ENCODE measurements at places on chromosomes 6 and 20.

- no peak for DNase-seq
Measured at GRCh38 chr20:45097485-45098102, 3.3 kb downstream of the KCNS1 start.

DNA sequence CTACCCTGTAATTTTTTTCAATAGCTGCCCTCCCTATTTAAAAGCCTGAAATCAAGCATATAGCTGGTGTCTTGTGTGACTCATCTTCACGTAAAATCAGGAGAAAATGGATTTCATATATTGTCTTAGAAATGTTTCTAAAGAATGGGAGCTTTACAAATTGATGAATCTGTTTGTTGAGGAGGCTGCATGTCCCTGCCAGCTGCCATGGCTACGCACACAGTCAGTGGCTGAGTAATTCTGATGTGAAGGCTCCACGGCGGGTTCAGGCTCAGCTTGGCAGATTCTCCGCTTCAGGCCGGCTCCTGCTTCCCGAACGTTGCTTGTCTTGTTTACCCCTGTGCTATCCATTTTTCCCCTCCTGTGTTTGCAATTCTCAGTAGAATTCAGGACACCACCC is 82.8 kb downstream of the CCDC170 start:
- no peak for DNase-seq

DNA sequence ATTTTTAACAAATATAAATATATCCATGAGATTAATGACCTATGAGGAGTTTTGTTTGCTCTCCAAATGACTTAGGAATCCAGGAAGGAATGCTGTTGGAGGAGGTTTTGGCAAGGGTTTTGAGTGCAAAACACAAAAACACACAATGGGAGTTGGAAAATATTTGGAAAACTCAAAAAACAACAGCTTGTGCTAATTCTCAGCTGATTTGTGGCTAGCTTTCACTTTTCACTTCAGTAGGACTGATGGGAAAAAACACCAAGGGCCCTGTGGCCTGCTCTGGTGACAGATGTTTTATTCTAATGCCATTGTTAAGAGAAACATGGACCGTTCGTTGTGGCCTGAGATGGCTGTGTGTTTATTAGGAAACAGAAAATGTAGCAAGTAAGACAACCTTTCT is 113.9 kb downstream of the ALDH8A1 start:
- DNase-seq = no peak

- DNase-seq = no peak
Measured at GRCh38 chr6:167047554-167047953, 48.4 kb downstream of the CEP43 start.

GRCh38 chr6:139627091-139627490 is 252.6 kb upstream of the CITED2 start:
- DNase-seq = no peak

- no peak for DNase-seq
Measured at GRCh38 chr6:146297815-146298214, 245.8 kb upstream of the RAB32 start.

DNA sequence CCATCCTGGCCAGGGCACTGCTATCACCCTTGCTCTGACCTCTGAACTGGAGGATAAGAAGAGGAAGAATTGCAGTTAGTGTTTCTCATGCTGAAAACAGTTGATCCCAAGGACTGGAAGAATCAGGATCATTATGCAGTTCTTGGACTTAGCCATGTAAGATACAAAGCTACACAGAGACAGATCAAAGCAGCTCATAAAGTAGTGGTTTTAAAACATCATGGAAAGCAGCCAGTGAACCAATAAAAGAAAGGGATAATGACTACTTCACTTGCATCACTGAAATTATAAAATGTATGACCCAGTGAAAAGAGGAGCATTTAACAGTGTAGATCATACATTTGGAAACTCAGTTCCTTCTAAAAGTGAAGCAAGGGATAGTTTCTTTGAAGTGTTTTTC is 47.7 kb downstream of the DNAH8 start:
- no peak for DNase-seq
